Stimulated activated CD4-positive, alpha-beta T cell treated with anti-CD3 and anti-CD28 coated beads, TNF-alpha, amount 100 ng/mL, for 1 hour (primary cell): ENCODE measurements at places on chromosomes 1 and 21.
A peak's percentile ranks its signal among the peaks of the same experiment; 100 is the strongest.

- DNase-seq, result peak; percentile 71
Observed at GRCh38 chr1:89843273-89844130, 22.7 kb downstream of the LRRC8D start.

- DNase-seq, result no peak
Observed at GRCh38 chr1:167502192-167502551, 16.2 kb downstream of the CD247 start.

DNA sequence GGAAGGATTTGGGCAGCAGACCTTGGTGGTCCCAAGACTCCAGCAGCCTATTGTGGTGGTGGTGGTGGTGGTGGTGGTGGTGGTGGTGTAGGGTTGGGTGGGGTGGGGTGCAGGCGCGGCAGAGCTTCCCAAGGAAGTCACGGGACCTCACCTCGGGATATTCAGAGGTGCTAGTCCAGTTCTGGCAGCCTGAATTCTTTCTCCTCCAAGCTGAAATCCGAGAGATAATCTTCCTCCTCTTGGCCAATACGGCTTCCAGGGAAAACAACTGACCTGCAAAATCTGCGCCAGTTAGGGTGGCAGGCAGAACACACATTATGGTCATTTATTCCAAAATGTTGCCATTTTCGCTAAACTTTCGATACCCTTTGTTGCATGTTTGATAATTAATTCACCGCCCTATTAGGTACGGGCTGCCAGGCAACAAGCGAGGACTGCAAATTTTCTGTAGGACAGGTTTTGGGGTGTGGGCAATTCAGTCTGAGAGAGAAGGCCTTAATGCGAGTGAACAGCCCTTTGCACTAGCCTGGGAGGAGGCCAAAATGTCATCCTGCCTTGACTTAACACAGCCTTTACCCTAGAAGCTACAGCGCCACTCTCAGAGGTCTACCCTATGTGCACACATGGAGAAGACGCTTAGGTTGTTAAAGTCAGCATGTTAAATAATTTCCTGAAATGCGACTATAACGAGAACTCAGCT is 33.2 kb upstream of the BSDC1 start:
- no peak for DNase-seq

DNA sequence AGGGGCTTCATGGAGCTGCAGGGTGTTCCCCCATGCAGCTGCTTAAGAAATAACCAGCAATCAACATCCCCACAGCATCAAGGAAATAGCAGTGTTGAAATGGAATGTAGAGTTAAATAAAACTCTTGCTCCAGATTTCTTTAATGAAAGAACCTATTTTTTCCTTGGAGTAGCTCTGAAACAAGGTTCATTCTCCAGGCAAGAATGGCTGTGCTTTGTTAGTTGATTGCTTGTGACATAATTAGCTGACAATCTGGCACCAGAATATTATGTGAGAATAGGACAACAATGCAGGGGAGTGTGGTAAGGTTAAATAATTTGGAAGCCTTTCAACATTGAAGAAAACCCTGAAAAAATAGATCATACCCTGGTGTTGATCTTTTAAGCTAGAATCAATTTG is 254.2 kb upstream of the RRP15 start:
- DNase-seq, result no peak

DNA sequence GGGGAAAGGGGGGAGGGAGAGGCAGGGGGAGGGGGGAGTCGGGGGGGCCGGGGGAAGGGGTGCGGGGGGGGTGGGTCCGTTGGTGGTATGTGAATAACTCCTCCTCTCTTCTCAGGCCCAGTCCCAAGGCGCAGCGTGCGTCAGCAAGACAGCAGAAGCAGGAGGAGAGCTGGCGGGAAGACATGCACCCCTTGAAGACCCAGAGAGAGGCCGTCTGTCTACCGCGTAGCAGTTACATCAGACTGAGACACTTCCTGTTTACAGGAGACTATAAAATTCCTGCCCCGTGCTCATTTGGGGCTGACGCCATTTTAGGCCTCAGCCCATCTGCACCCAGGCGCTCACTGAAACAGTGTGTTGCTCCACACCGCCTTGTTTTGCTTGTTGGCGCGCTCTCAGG is 55.3 kb downstream of the SETD4 start:
- no peak for DNase-seq

- no peak for DNase-seq
Observed at GRCh38 chr1:215889871-215890270, 322.8 kb downstream of the KCTD3 start.

GRCh38 chr1:199264911-199265310 is 626.1 kb downstream of the PTPRC start:
- DNase-seq, result no peak

GRCh38 chr1:85461216-85461918 is 3.6 kb downstream of the DDAH1 start:
- no peak for DNase-seq

DNA sequence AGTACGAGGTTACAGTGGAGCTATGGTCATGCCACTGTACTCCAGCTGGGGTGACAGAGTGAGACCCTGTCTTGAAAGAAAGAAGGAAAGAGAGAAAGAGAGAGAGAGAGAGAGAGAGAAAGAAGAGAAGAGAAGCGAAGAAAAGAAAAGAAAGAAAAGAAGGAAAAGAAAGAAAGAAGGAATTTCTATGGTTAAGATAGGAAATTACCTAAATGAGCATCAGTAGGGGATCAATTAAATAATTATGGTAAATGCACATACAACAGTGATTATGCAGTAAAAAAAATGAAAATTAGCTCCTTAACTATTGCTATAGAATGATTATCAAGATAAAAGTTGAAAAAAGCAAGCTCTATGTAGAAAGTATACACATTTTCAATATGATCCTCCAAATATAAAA is 59.8 kb downstream of the COLGALT2 start:
- DNase-seq, result no peak

DNA sequence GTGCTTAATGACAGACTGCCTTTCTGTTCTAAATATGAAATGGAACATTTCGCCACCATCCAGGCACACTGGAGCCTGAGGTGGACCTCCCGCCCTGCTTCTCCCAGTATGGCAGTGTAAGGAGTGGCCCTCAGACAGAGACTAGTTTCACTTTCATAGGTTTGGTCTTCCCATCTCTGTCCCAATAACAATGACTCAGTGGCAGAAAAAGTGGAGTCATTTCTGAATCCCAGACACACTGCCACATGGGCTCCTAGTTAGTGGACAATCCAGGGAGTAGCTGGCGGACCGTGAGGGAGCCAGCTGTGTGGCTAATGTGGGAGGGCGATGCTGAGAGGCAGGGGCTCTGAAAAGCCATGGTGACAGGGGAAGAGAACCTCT is 95.6 kb upstream of the TSPAN2 start:
- no peak for DNase-seq

GRCh38 chr1:69569175-69569541 is 1.4 kb downstream of the LRRC7 start:
- no peak for DNase-seq
